ENCODE measurements at places on chromosomes 3 and 15.

- no peak for DNase-seq
Measured at GRCh38 chr15:78282324-78282723, 17.1 kb downstream of the SKIC8 start.

DNA sequence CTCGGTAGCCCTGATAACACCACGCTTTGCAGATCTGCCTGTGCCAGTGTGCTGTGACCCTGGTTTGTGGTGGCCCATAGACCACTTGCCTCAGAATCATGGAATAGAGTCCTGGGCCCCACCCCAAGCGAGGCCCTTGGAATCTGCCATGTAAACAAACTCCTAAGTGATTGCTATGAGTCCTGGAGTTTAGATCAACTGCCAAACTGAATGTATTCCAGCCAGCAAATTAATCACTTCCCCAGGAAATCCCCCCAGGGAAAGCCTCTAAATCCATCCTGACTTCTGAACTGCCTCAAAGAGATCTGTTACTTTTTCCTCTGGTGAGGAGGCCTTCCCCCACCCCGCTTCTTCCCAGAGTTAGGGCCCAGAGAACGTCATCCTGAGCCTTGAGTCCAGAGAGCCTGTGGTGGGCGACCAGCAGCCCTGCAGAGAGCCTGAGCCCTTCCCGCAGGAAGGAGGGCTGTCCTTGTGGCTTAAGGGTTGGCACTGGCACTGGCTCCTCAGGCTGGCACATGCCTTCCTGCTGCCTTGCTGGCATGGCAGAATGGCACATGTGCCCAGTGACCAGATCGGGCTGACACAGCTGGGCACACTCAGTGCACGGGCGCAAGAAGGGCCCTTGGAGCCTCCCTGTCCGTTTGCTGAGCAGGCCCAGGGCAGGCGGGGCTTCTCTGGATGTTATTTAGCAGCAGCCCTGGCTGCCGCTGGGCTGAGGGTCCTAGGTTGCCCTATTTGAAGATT is 50.6 kb upstream of the PLXNA1 start:
- no peak for DNase-seq

DNA sequence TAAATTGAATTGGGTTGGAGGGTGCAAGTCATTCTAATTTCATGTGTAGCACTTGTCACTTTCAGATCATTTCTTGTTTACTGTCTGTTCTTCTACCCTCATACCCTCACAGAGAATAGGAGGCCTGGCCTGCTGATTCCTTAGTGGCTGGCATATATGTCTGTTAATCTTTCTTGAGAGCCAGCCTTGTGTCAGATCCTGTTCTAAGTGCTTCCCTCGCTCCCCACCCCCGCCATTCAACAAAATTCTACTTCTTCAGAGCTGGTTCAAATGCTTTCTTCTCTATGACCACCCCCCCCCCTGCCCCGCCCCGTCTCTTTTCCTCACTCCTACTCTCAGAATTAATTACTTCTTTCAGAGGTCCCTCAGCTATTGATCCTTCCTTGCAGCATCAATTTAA is 1.5 kb upstream of the U2SURP start:
- DNase-seq, result peak; percentile 43

- DNase-seq, result no peak
Measured at GRCh38 chr3:112730210-112730609, 89.3 kb upstream of the CCDC80 start.

GRCh38 chr3:109553591-109554371 is 216.4 kb upstream of the DPPA4 start:
- peak; percentile 7 for DNase-seq

DNA sequence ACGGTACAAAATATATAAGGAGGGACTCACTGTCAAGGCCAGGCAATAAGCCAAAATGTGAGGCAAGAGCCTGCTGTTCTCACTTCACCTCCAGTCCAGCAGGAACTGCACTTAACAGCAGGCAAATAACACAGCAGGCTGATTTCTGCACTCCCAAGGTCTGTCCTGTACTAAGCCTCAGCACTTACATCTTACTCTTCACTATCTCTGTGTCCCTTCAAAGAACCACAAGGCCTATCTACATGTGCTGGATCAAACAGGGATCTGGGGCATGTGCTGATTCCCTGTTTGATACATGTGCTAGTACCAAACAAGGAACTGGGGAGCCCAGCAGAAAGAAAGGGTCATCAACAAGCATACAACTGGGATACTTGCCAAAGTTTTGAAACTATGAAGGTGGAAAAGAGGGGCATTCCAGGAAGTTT is 22.2 kb downstream of the UACA start:
- DNase-seq, result no peak

GRCh38 chr3:58073301-58074108 is 65.3 kb downstream of the FLNB start:
- no peak for DNase-seq

- no peak for DNase-seq
Measured at GRCh38 chr15:56459096-56459495, 5.8 kb downstream of the MNS1 start.

GRCh38 chr3:126124148-126124868 is 40.4 kb upstream of the SLC41A3 start:
- DNase-seq, result peak; percentile 49

DNA sequence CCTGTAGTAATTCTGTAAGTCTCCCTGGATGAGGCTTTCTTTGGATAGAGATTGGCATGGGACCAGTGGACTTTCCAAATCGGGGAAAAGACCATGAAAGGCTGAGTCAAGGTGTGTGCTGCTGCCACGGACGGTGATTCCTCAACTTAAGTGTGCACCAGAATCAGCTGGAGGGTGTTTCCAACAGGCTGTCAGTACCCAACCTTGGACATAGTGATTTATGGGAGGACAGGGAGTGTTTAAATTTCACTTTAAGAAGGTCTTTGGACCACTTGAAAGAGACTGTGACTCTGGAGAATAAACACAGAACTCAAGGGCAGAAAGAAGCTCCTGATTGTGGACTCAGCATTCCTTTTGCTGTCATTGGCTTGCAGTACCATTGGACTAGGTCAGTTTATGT is 20.4 kb upstream of the CHST2 start:
- DNase-seq, result no peak

- DNase-seq, result no peak
Measured at GRCh38 chr3:169327546-169328356, 335.8 kb downstream of the MECOM start.

GRCh38 chr3:150319900-150320299 is 88.2 kb upstream of the TSC22D2 start:
- peak; percentile 79 for DNase-seq

GRCh38 chr15:38868326-38869114 is 303.9 kb upstream of the RASGRP1 start:
- DNase-seq, result no peak

GRCh38 chr3:186618318-186618938 is 5.6 kb downstream of the AHSG start:
- DNase-seq, result no peak

- peak; percentile 37 for DNase-seq
Measured at GRCh38 chr15:67832897-67833709, 6.7 kb downstream of the RNU6-1 start.

DNA sequence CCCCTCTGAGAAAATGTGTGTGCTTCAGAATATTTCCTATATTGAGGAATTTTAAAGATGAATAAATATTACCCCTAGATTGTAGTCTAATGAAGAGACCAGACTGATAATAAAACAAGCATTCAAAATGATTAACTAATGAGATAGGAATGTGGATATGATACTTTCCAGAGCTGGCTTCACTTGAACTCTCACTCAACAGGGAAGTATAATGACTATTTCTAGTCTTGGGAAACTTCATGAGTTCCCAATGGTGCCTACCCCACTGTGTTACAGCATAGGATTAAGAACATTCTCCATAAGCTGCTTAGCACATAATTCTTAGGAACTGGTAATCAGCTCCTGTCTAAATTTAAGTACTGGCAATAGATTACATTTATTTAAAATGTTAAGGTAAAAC is 261.5 kb upstream of the ZNF385D start:
- peak; percentile 89 for DNase-seq

GRCh38 chr3:159770998-159771397 is 217.6 kb upstream of the IL12A start:
- no peak for DNase-seq

- DNase-seq, result peak; percentile 80
Measured at GRCh38 chr3:14921034-14921616, 26.3 kb upstream of the NR2C2 start.

GRCh38 chr3:107520535-107520934 is 2.2 kb upstream of the BBX start:
- DNase-seq, result no peak

DNA sequence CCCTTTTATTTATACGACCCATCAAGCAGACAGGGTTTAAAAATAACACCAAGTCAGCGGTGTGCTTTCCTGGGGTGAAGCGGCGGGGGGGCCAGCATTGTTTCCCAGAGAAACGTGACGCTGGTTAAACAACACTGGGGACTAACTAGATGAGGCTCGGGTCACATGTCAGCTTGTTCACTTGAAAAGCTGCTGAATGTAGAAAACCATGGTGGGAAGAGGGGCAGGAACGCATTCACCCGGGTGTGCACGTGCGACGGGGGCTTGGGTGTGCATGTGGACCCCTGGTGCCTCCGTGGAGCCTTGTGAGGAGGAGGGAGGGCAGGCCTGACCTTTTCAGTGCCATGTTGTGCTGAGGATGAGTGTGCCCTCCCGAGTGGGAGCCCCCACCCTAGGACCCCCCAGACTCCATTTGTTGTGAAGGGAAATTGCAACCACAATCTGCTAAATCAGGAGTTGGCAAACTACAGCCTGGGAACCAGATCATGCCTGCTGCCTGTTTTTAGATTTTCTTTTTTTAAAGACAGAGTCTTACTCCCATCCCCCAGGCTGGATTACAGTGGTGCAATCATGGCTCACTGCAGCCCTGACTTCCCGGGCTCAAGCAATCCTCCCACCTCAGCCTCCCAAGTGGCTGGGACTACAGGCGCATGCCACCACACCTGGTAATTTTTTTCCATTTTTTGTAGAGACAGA is 70.4 kb upstream of the CMTM7 start:
- DNase-seq, result no peak

DNA sequence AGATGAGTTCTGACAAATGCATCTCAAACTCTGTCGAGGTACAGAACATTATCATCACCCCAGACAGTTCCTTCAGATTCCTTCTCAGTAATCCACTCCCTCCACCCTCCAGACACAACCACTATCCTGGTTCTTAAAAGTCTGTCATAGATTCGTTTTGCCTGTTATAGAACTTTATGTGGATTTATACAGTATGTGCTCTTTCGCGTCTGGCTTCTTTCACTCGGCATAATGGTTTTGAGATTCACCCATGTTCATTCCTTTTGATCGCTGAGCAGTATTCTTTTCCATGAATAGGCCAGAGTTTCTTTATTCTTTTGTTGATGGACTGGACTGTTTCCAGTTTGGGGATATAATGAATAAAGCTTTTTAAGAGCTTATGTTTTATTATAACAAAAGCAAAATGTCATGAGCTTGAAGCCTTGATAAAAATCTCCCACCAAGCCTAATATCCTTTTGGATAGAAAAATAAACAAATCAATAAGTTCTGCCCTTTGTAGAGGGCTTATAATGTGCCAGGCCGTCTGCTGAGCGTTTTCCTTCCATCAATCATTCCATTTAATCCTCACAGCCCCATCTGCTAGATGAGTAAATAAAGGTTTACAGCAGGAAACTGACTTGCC is 21.3 kb upstream of the RFTN1 start:
- peak; percentile 87 for DNase-seq

- peak; percentile 67 for DNase-seq
Measured at GRCh38 chr3:126245811-126246727, 65.7 kb upstream of the ALDH1L1 start.

DNA sequence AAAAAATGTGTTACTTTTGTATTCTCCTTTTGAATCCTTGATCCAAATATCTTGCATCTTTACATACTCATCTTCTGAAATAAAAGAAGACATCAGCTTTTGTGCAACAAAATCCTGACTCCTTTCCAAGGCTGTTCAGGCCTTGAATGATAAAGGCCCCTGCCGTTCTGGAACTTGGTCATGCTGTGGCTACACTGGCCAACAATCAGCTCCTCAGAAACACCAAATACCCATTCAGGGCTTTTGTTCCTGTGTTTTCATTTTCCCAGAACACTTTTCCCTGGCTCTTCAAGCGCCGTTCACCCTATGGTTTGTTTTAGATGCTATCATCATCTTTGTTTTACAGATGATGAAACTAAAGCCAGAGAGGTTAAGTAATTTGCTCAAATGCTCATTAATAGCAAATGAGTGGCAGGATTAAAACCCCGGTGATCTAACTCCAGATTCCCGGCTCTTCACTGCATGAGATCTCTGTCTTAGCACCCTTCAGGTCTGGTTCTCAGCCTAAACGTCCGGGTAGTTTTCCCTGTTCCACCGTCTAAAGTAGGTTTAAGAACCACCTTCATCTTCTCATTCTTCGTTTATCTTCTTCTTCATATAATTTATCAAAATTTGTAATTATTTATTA is 58.3 kb downstream of the EPHA3 start:
- no peak for DNase-seq

DNA sequence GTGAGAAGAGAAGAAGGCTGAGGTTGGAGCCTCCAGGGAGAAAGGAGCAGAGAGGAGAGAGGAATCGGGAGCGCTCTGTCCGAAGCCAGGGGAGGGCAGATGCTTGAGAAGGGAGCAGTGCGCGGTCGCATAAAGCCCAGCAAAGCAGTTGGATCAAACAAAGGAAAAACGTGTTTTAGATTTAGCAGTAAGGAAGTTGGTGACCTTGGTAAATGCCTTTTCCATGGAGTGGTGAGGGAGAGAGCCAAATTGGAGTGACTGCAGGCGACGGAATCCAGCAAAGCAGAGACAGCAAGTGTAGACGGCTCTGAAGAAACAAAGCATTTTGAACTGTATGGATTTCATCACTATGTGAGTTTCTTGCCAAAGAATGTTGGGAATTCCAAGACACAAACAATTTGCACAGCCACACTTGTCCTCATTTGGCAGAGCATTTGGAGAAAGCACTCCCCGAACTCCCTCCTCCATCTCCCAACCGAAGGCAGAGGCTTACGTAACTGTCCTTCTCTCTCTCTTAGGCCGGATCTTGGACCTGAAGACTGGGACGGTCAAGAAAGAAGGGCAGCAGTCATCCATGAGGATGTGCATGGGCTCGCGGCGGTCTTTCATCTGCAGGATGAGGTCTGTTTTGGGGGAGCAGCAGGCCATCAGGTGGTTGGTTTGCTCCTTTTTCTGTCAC is 103.6 kb downstream of the ARNT2 start:
- DNase-seq, result no peak

GRCh38 chr3:65996589-65996988 is 42.1 kb downstream of the MAGI1 start:
- DNase-seq, result no peak

- DNase-seq, result no peak
Measured at GRCh38 chr15:52421029-52421428, 107.7 kb downstream of the MYO5A start.

DNA sequence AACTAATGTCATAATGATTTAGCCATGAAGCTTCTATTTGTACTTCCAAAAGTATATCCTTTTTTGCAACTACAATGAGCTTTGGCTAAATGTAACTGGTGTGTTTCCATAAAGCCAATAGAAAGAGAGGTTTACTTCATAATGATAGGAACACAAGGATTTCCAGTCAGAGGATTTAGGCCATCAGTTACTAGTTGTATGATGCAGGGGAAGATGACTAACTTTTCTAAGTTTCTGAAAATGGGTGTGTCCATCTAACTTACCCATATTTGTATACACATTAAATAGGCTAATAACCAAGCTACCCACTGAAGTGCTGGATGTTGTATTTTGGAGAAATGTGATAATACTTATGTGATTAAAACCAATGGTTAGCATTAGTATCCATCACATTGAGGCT is 55.7 kb downstream of the SLC4A7 start:
- no peak for DNase-seq

- DNase-seq, result no peak
Measured at GRCh38 chr3:51711352-51712037, 4.6 kb downstream of the GRM2 start.

GRCh38 chr15:39447881-39448280 is 133.0 kb upstream of the THBS1 start:
- DNase-seq, result no peak

Data from NCI-H82 (cell line).